ENCODE measurements at places on chromosomes 11 and 22.

DNA sequence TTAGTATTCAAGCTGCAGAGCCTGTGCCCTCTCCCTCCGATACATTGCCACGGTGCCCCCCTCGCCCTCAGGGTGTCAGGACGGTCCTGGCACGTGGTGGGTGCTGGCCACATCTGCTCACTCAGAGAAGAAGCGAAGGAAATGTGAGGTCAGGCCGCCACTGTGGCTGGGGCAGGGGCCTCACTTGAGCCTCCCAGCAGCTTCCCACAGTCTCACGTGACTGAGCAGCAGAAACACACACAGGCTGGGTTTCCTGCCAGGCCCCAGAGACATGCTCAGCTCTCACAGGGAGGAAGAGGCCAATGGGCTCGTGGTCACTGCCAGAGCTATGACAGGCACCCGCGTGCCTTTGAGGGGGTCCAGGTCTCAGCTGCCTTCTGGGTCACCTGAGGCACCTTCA is 37.9 kb upstream of the PRR5 start:
- DNase-seq: peak; percentile 57

- peak; percentile 49 for DNase-seq
These were observed 2.4 kb downstream of the LARGE1 start for GRCh38 chr22:33917744-33918406.

DNA sequence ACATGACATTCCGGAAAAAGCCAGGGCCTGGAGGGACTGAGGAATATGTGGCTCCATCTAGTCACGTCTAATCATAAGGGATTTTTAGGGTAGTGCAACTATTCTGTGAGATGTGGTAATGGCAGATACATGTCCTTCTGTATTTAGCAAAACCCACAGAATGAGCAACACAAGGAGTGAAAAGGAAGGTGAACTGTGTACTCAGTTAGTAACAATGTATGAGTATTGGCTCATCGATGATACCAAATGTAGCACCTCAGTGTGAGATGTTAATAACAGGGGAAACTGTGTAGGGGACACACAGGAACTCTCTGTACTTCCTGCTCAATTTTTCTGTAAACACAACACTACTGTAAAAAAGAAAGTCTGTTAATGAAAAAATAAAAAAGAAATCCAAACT is 42.0 kb upstream of the CARS1 start:
- DNase-seq: no peak

- DNase-seq: no peak
These were observed 759.4 kb downstream of the OPCML start for GRCh38 chr11:132772703-132773545.

DNA sequence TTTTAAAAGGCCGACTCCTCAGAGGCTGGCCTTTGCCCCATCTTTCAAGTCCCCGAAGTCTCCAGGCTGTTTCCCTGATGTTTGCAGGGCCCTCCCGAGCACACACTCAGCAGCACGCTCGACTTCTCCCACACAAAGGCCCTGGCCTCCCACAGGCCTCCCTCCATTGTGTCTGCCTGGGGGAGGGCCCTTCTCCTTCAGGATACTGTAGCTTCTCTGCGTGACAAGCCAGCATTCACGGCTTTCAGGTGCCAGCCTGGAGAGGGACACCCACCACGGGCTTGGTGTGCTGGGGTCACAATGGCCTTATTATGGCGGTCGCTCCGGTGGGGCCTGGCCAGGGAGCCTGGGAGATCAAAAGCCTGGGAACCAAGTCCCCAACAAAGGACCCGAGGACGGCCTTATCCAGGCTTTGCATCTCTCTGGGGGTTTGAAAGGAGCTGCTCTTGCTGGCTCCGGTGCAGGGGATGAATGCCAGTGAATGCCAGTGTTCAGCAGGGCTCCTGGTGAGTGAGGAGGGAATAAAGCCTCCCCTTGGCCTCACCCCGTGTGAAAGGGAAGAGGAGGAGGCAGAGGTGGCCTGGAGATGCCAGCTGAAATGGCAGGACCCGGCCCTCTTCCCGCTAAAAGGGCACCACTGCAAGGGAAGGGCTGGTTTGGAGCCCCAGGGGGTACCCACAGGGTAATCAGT is 55.0 kb downstream of the TRAF6 start:
- no peak for DNase-seq

- no peak for DNase-seq
These were observed 21.9 kb upstream of the NXPE4 start for GRCh38 chr11:114617157-114618124.

DNA sequence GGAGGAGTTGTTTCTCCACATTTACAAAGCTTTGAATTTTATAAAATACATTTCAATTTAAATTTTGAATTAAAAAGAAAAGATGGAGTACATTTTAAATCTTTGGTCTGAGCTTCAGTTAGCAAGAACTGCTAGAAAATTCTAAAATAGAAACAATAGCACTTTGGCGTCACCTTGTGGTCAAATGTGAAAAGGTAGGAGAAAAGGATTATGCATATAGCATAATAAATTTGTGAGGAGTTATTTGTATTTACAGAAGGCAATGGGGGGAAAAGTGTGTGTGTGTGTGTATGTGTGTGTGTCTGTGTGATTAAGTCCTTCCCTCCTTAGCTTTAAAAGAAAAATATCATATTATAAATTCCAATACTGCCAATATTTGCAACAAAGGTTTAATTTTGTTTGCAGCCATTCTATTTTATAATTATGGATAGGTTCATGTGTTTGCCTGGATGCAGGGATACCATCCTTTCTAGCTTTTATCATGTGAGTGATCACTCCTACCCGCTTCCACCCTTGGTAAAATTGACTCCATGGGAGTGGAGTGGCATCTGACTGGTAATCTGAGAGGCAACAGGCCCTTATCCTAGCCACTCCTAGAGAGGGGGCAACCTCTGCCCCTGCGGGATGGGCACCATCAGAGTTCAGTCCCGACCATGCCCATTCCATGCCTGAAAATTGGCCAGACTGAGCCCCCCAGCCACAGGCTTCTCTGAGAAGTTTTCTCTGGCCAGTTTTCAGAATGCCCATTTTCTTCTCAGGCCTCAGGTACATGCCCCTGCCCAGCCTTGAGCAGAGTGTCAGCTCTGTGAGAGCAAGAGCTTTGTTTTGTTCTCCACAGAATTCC is 13.6 kb upstream of the LGR4 start:
- DNase-seq: no peak

- no peak for DNase-seq
These were observed 1298.7 kb upstream of the CNTN5 start for GRCh38 chr11:97722065-97722464.

DNA sequence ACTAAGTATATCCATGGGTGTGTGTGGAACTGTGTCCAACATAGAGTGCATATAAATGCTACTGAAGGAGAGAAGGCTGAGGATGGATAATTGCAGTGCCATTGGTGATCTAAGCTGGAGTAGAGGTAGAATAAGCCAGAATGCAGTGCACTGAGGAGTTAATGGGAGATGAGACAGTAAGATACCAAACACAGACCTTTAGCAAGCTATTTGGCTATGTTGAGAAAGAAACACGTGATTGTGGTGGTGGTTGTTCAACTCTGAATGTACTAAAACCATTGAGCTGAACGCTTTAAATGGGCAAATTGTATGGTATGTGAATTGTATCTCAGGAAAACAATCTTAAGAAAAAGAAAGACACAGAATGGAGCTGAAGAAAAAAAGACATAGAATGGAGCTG is 22.8 kb downstream of the JAML start:
- DNase-seq: no peak

DNA sequence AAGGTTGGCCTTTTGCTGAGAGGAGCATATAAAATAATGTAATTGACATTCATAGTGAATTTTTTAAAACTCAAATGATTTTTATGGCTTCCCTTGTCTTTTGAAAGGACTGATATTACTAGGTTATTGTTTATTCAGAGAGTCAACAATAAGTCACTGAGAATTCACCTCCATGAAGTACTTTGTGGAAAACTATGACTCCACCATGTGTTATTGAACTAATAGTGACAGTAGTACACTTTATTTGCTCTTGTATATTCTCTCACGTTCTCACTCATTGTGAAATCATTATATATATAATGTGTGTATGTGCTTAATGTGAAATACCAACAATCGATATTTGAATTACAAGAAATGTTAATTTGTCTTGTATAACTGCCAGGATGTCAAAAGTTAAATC is 267.4 kb upstream of the CCDC179 start:
- DNase-seq: no peak

GRCh38 chr11:2830030-2830812 is 55.4 kb downstream of the CDKN1C start:
- no peak for DNase-seq

GRCh38 chr11:127002669-127003259 is 2.2 kb upstream of the KIRREL3 start:
- DNase-seq: no peak
